ENCODE measurements at places on chromosomes 2 and 18.

DNA sequence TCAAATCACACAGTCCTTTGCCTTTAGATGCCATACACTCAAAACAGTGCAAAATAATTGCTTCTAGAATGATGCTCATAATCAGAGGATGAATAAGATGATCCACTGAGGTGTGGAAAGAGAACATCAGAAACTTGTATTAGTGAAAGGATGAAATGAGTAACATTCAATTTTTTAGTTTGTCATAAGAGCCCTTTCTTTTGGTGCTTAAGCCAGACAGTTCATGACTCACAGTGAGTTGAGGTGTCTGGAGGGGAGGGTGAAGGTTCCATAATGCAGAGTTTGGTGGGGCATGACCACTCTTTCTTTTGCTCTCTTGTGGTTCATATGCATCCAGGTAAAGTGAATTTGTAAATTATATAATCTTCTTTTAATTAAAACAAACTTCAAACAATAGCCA lies 415.0 kb upstream of the CELF4 start:
- no peak for DNase-seq

- DNase-seq, result no peak
Measured at GRCh38 chr18:63492851-63493250, 16.1 kb downstream of the SERPINB5 start.

DNA sequence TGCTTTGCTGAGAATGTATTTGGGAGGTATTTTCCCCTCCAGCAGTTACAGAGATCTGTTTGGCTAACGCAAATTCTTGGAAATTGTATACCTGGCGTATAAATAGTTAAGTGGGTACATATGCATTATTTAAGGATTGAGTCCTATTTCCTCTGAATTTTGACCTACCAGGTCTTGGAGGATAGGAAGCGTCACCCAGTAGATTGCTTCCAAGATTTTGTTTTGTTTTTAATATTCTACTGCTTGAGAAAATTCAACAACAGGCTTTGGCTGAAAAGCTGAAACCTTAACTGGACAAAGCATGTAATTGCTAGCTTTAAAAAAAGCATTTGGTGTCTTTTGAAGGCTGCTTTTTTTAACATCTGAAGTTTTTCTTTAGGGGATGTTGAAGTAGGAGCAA lies 150.1 kb downstream of the WDSUB1 start:
- no peak for DNase-seq

- DNase-seq, result no peak
Measured at GRCh38 chr18:58911766-58912165, 47.1 kb downstream of the ZNF532 start.

DNA sequence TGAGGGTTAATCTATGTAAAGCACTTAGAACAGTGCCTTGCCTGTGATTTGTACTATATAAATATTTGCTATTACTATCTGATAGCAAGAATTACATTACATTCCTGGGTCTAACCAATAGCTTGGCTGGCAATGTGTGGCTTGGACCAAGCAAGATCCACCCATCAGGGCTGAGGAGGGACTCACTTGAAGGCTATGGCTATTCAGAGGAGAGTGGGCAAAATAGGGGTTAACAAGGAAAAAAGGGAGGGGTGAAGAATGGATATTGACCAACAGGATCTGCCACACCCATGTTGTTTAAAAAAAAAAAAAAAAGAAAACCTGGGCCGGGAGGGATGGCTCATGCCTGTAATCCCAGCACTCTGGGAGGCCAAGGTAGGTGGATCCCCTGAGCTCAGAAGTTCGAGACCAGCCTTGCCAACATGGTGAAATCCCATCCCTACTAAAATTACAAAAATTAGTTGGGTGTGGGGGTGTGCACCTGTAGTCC lies 20.0 kb upstream of the TMBIM1 start:
- DNase-seq, result no peak

DNA sequence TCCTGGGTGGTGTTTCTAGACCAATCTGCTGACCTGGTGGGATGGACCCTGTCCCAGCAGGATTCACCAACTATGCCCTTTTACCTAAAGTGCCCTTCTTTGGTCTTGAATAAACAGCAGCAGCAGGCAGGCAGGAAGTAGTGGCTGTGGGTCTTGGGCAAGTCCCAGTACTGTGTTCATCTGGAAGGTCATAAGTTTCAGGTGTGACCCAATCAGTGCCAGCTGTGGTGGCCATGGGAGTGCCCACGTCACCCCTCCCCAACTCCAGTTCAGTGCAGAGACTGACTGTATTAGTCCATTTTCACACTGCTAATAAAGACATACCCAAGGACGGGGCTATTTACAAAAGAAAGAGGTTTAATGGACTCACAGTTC lies 148.3 kb upstream of the SRD5A2 start:
- no peak for DNase-seq

GRCh38 chr2:134314681-134315368 lies 61.0 kb downstream of the MGAT5 start:
- DNase-seq, result no peak

DNA sequence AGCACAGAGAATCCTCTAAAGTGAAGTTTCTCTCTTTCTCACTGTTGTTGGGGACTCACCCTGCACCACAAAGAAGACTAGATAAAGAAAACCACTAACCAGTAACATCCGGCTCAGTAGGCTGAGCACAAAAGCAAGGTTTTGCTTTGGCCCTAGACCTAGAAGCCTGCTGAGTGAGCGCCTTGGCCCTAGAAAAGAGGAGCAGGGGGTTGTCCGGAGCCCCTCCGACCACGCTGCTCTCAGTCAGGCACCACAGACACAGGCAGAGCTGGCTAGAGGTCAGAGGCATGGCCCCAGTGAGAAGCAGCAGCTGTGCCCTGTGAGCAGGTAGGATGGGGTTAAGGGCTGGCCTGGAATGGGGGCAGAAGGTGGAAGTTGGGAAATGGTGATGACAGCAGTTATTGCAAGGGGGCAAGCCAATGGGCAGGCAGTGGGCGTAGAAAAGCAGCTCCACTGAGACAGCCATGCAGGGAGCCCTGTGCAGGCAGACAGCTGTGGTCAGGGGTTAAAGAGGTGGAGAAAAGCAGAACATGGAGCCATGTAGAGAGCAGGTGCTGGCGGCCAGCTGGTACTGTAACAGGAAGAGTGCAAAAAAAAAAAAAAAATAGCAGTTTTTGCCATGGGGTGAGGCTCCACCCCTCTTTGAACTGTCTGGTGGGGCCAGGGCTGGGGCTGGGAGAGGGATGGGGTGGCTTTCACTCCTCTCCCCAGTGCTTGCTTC lies 36.9 kb upstream of the SLC14A1 start:
- DNase-seq, result no peak

DNA sequence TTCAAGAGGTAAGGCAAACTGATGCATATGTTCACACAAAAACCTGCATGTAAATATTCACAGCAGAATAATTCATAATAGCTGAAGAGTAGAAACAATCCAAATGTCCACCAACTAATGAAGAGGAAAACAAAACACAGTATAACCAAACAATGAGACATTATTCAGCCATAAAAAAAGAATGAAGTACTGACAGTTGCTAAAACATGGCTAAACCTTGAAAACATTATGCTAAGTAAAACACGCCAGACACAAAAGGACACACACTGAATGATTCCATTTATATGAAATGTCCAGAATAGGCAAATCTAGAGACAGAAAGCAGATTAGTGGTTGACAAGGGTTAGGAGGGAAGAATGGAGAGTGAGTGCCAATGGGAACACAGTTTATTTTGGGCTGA lies 86.9 kb downstream of the SESTD1 start:
- DNase-seq, result no peak

- DNase-seq, result no peak
Measured at GRCh38 chr2:44777537-44777936, 164.0 kb upstream of the SIX3 start.

GRCh38 chr18:59996370-59996966 lies 96.7 kb downstream of the PMAIP1 start:
- peak; percentile 33 for DNase-seq

DNA sequence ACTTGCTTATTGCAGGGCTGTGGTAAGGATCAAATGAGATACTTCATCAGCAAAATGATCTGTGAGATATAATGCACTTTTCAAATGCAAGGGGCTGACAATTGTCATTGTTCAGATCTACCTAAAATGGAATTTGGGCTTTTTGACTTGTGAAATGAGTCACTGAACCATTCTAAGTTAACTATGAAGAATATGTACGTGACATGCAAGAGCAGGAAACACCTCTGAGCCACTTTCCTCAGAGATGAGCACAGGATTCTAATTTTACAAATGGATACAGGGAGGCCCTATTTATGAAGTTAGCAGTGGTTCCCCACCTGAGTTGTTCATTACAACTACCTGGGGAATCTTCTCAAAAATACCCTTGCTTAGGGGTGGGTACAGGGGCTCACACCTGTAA lies 26.7 kb downstream of the CTLA4 start:
- DNase-seq, result no peak

DNA sequence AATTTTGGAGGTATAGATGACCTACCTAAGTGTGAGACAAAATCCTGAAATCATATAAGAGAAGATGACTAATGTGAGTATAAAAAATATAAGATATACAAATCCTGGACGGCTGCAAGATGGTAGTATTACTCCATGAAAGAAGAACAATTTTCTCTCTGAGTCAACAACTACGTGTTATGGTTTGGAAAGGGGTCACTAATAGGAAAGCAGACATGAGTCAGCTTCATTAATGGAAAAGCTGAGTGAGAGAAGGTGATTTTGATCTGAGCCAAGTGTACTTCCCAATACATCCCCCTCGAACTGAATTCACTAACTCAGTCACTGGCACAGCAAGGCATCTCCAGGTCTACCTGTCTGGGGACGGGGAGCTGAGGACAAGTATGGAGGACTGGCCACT lies 20.1 kb upstream of the SELENOI start:
- no peak for DNase-seq

DNA sequence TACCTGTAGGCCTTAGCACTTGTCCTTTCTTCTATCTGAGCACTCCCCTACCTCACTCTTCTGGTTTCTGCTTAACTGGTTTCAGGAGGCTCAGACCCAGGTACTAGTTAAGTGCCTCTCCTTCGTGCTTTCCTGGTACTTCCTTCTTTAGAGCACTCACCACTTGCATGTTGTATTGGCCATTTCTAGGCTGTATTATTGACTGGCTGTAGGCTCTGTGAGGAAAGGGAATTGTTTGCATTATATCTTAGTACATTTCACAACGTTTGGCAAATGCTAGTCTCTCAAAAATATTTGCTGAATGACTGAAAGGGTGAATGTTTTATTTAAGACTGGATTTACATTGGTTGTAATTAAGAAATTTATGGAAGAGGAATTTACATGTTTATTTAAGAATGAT lies 36.0 kb upstream of the SCN1A start:
- DNase-seq, result no peak

GRCh38 chr18:39561126-39561525 lies 1995.5 kb upstream of the CELF4 start:
- no peak for DNase-seq

DNA sequence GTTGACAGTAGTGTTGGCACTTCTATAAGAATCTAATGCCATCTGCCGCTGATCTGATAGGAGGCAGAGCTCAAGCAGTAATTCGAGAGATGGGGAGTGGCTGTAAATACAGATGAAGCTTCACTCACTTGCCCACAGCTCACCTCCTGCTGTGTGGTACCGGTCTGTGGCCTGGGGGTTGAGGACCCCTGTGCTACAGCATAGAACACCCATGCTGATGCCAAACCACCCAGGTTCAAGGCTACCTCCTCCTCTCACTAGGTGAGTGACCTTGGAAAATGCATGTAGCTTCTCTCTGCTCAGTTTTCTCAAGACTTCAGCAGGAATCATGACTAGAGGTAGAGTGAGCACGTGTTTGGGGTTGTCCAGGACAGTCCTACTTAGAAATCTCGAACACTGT lies 263.4 kb downstream of the SH3BP4 start:
- no peak for DNase-seq

DNA sequence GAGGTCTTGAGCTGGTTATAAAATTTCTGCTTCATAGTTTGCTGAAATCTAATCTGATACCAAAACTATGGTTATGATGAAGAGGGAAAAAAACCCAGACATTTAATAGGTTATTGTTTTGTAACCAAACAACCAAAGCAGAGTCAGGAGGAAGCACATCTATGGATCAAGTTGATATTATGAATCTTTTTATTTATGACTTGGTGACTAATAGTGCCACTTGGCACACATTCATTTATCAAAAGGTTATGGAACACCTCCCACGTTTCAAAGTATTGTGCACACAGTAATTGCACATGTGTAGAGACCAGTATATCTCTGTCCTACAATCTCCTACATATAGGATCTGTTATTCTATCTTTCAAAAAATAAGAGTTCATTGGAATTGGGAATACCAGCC lies 93.0 kb downstream of the DPP4 start:
- no peak for DNase-seq

DNA sequence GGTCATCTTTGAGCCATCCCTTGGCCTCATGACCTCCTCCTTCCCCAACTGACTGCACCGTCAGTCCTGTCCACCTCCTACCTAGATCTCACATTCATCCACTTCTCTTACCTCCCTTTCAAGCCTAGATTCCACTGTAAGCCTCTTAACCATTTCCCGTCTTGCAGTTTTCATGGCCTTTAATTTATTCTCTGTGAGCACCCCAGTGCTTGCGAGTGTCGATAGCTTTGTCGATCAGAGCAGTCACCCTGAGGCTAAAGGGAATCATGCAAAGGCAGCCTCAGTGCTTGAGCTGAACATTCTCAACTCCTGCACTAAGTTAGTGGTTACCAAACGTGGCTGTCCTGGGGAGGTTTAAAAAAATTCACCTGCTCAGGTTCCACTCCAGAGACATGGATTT lies 14.7 kb downstream of the ARHGAP25 start:
- no peak for DNase-seq

DNA sequence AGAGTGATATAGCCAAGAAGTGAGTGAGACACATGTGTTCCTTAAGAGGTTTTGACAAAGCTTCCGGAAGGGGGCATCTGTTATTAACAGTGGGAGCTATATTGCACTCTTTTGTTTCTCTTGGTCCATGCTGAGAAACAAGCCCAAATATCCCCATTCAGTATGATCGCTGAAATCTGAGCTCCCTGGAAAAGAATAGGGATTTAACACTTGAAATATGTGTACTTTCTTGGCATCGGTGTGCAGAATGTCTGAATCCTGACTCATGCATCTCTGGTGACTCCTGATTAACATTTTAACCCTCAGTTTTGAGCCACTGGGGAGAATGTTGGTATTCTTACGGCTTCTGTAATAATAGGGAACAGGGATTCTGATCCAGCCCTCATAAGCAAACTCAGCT lies 448.1 kb downstream of the TSN start:
- DNase-seq, result peak; percentile 84

- no peak for DNase-seq
Measured at GRCh38 chr2:63525905-63526304, 62.4 kb downstream of the WDPCP start.

Data from epithelial cell of proximal tubule (primary cell).